Smooth muscle cell of the brain vasculature (primary cell): ENCODE measurements at places on chromosomes 1 and 21.

DNA sequence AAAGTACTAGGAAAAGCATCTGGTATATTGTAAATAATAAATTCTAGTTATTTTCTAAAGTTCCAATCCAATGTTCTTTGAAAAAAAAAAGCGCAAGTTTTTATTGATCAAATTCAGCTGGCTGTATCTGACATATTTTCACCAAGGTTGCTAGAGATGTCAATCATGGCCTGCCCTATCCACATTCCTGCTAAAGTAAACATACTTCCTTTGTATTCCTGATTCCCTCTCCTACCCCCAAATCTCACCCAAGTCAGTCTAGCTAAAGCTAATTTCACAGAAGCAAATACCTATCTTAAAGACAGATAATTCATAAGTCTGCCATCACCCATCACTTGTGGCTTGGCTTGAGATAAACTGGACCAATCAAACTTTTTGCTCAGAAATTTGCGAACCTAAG is 21.3 kb downstream of the ANKRD13C start:
- DNase-seq = no peak

DNA sequence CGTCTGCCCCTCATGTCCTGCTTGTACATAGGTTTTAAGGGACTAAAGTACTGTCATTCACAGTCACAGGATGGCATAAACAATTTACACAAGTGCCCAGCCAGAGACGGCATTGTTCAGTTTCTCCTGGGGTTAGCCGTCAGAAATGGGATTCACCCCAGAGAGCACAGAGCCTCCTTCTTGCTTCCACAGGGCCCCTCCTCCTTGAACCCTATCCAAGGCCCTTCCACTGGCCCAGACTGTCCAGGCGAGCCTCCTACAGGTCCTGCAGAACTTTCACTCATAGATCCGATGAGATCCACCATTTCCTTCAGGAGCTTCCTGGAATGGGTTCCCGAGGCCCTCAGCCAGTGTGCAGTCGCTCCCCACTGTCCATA is 10.0 kb downstream of the AVPR1B start:
- no peak for DNase-seq

GRCh38 chr1:81912383-81912782 is 111.6 kb downstream of the ADGRL2 start:
- no peak for DNase-seq

- no peak for DNase-seq
Measured at GRCh38 chr1:201625226-201625761, 86.4 kb downstream of the NAV1 start.

DNA sequence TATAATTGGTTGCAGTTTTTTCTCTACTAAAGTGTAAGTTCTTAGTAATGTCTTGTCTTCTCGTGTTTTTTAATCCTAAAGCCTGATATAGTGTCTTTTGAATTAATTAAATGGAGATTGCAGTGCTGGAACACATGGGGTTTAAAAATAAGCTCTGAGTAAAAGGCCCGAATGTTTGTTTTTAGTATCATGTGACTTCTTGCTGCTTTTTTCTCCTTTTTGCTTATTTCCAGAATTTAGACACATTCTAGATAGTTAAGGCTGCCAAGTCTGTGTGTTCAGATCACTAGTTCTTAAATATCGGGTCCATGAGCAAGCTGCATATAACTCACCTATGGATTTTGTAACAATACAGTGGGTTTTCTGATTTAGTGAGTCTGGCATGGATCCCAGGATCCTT is 27.5 kb downstream of the KCTD3 start:
- DNase-seq = no peak
